NCI-H526 treated with DMSO at 0.1 percent for 48 hours (cell line): ENCODE measurements at places on chromosomes 2 and 18.

DNA sequence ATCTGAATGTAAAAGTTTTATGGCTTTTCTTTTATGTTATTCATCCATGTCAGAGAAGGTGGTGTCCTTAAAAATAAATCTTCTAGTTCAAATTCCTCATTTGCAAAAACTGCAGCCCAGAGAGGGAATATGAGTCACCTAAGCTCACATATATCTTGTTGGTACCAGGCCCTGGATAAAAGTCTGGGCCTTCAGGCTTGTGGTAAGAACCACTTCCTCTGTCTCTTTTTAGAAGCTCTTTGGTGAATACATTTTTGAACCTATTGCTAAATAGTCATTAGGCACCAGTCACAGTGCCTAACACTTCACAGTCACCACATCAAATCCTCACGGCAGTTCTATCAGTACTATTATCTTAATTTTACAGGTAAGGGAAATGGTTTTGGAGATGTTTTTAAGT is 199.2 kb downstream of the KCNS3 start:
- no peak for DNase-seq

- no peak for DNase-seq
These were observed 178.7 kb upstream of the SH3BP4 start for GRCh38 chr2:234773129-234773528.

DNA sequence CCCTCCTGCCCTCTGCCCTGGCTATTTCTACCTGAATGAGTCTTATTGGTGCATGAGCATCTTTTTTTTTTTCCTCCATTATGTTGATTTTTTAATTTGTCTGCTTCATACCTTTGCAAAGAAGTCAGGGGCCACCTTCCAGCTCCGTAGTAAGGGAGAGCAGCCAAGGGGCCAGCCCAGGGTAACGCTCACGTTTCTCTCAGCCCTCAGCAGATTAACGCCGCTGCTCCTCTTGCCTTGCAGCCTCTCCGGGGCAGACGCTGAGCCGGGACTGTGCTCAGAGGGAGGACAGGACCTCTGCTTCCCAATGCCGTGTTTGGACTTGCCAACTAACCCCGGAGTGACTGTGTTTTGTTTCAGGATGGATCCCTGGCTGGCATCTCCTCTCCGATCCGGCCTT is 241.7 kb downstream of the ATAD2B start:
- no peak for DNase-seq

DNA sequence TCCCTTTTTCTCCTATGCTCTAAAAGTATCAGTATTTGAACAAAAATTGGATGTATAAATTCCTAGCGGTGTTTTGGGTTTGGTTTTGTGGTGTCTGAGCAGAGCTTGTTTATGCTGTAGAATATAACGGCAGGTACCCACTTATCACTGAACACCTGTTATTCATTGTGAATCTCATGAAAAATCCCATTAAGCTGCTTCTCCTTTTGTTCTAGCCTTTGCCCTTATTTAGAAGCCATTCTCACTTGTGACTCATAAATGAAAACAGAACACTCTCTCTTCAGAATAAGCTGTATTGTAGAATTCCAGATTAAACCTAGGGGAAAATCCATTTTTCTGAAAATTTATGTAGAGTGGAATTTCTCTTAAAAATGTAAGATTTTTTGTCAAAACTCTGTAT is 104.0 kb downstream of the PRPF40A start:
- no peak for DNase-seq
